ENCODE measurements at places on chromosomes 2 and 18.

DNA sequence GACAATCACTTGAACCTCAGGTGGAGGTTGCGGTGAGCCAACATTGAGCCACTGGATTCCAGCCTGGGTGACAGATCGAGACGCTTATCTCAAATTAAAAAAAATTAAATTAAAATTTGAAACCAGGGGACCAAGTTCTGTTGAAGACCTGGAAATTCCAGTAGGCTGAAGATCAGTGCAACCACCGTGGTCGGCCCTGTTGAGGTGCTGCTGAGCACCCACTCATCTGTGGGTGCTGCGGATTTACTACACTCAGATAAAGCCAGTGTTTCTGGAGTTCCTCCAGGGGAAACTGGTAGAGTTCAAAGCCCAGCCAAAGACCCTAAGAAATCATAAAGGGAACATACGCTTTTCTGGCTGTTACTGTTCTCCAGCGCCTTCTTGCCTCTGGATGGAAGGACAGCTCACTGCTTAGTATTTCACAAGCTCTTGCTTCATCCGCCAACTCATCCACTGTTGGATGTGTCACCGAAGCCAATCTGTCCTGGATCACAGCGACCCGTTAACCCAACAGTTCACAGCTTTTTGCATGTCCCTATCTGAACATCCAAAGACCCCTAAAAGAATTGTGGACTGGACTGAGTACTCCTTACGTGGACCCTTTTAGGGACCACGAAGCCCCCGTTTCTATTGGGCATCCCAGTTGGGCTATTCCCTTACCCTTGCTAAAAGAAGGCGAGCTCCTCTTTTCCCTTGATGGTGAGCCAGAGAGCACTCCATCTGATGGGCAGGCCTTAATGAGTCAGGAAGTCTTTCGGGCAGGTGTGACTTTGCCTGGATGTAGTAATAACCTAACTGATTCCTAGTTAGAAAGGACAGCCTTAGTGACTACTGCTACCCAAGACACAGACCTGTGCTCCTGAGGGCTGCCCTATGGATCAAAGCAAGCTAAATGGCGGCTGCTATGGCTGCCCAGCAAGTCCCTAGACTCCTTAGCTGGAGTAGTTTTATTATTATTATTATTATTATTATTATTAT, 6.0 kb upstream of the ALPP start:
- no peak for DNase-seq

- no peak for DNase-seq
These were observed 352.8 kb upstream of the GYPC start for GRCh38 chr2:126303113-126303512.

DNA sequence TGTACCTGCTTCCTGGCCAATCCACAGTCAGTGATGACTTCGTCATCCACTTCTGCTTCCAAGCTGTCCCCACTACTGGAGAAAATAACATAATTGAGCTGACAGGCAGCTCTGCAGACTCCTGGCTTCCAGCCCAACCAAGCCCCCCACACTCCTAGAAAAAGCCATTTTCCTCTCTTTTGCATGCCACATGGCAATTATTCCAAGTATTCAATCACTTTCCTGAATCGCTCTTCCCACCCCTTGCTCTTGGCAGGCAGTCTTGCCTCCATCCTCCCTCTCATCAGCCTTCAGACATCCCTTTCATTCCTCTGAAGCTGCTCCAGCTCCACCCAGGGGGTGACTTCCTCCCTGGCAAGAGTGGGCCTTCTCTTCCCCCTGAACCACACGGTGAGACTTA, 14.3 kb upstream of the ST8SIA5 start:
- DNase-seq = peak; percentile 16

- no peak for DNase-seq
These were observed 42.5 kb downstream of the ALK start for GRCh38 chr2:29878898-29879297.

- DNase-seq = no peak
These were observed 18.8 kb upstream of the RMP24 start for GRCh38 chr18:35953688-35954087.

GRCh38 chr18:35680139-35680551, 98.6 kb downstream of the GALNT1 start:
- no peak for DNase-seq

DNA sequence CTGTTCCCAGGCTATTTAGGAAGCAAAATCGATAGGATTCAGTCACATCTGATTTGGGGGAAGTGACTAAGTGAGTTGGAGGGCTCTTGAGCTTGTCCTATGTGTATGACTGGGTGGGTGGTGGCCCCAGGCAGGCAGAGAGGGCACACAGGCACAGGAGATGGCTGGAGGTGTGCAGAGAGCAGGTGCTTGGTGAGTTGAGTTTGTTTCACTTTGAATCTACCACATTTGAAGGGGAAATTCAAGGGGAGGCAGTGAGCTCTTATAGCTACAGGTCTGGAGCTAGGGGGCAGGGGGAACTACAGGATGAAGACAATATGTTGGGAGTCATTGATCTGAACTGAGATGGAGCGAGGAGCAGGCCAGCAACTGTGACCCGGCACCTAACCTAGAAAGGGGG, 42.5 kb upstream of the TMEM200C start:
- no peak for DNase-seq

All from astrocyte of the spinal cord (primary cell).